Suppressor macrophage treated with lipopolysaccharide for 1 hour (primary cell): ENCODE measurements at places on chromosomes 6 and 20.

DNA sequence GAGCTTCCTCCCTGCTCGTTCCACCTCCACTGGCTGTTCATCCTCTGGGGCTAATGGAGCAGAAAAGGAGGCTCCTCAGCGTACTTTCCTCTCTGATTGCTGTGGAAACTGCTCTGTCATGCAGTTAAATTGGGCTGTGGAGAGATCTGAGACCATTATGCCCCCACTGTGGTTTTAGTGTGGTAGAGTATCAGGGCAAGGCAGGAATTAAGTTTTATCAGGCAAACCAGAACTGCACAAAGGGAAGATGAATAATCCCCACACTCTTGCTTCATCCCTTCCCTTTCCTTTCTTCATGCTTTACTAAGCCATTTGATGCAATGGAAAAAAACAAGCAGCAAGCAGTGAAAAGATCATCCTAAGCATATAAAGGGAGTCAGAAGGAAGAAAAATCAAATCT is 11.9 kb upstream of the ME1 start:
- peak; percentile 70 for DNase-seq

DNA sequence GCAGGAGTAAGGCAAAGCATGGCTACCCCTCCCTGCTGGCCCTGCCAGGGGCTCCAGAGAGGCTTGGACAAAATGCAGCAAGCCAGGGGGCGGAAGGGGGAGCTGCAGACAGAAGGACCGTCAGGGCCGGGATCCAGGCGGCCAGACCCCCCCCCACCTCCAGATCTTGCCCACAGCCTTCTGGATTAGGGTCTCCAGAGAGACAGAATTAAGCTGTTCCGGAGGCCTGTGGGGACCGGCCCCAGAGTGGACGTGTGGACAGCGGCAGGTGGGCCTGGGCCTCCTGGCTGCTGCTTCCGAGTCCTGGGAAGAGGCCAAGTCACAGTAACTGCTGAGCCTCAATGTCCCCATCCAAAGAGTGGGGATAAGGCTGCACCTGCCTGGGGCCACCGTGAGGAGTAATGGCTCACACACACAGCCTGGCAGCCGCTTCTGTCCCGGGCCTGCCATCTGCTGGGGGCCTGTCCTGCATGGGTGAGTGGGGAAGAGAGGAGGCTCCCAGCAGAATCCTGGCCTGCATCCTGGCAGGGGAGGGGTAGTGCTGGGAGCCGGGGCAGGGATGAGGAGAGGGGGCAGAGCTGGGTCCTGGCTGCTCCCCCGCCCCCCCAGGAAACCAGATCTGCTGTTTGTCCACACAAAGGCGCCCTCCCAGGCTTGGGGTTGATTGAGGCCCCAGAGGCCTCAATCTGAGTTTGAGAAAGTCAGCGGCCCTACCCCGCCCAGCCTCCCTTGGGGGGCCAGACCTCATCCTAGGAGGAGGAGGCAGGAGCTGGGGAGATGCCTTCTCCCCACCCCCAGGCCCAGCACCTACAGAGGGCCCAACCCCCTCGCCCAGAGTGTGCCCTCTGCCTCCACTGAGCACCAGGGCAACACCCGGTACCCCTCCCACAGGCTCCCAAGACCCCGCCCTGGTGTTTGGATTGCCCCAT is 3.9 kb downstream of the LAMA5 start:
- DNase-seq: no peak

DNA sequence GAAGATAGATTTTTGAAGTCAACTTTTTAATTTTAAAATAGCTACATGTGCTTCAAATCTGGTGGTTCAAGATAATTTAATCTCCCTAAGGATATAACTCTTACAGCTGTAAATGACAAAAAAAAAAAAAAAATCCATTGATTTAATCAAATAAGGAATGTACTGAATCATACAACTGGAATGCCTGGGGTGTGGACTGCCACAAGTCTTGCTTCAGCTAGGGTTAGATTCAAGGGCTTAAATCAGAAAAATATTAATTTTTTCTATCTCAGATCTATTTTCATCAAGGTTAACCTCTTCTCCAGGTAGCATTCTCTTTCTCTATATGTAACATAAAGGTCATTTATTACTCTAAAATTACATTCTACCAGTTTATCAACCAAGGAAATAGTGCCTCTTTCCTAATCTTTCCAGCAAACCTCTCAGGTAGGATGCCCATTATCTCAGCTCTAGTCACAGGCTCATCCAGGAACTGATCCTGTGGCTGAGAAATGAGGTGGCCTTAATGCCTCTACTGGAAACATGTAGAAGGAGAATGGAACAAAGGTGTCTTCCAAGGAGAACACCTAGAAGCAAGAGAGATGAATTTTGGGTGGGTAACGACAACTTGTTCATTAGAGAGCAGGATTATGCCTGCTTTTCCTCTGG is 466.9 kb downstream of the CBLN4 start:
- DNase-seq: no peak

DNA sequence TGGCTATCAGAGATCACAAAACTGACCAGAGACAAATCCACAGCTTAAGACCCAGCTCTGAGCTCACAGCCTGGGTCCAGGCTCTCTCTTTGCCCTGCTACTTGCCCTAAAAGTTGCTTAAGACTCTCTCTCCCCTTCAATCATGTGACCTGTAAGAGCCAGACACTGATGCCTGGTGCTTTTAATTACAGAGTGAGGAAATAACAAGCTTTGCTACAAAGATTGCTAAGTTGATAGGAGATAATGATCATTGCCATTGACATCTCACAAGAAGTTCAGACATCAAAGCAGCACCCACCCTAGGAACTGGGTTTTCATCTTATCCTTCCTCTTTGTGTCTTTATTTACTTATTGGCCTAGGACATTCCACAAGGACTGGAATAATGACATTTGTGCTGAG is 125.9 kb upstream of the CD93 start:
- no peak for DNase-seq
